ENCODE measurements at places on chromosomes 2 and 18.

- no peak for DNase-seq
These were observed 35.2 kb downstream of the ZNF407 start for GRCh38 chr18:74632856-74633255.

DNA sequence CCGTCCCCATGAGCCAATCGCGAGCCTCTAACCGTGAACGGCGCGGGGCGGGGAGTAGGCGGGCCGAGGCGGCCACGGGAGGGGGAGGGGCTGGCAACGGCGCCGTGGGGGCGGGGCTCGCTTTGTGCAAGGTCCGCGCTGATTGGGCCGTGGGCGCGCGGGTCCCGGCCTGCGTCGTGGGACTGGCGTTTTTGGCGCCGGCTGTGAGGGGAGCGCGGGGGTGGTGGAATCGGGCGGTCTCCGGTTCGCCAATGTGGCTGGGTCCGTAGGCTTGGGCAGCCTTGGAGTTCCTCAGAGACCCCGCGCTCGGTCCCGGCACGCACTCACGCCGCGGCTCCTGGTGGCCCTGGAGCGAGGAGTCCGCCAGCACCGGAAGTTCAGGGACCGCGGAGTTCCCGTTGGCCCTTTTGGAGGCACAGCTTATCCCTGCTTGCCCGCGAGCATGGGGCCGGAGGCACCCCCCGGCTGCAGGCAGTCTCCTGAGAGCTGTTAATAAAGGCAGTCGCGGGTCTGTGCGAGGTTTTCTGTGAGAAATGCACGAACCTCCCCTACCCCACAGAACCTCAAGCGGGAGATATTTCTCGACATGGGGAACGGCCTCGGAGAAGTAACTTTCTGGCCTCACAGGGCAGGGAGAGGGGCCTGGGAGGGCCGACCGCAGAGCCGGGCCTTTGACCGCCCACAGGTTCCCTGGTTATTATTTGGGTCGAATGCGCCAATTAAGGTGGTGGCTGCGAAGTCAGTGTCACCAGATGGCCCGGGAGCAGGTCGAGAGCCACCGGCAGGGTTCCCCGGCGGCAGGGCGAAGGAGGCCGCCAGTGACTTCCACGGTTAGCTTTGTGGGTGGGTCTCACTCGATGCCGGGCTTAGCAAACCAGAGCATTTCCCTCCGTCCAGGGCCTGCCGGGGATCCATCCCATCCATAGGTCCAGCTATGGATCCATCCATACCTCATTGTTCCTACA, 574 bp upstream of the NCL start:
- DNase-seq = no peak

DNA sequence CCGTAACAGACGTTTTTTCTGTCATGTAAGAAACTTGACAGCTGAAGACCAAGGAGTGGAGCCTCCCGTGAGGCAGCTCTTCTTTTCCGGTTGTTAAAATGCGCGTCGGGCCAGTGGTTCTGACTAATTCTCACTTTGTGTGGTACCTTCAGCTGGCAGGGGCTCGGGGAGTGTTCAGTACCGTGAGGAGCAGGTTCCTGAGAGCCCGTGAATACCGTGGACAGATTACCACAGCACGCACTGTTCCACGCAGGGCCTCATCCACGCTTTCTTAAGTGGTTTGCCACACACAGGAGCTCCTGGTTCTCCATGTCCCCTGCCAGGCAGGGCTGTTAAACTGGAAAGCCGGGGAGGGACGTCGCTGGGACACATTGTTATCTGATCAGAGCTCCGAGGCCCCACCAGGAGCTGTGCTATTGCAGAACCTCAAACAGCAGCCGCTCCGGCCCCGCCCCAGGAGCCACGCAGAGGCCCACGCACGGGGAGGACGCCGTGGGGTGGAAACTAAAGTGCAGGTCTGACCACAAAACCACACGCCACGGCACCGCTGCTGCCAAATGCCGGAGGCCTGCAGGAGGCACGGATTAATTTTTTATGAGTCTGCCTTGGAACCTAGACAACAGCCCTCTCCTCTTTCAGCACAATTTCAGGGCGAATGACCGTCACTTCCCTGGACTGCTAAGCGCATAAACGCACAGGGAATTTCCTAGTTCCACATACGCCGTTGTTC, 43.3 kb downstream of the NFATC1 start:
- no peak for DNase-seq

DNA sequence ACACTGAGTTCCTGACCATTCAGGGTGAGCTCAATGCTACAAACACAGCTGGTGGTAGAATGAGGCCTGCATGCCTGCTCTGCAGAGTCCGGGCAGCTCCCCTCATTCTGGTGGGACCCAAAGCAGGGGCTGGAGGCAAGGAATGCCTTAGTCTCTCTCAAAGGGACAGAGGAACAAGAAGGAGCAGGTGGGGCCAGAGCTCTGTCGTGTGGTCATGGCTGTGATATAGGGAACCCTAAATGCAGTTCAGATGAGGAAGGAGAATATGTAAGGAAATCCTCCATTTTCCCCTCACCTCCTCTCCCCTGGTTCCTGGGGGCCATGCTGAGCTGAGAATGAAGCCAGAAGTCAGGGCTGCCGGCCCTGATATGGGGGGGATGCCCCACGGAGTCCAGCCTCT, 334.3 kb downstream of the CYP26B1 start:
- no peak for DNase-seq

- DNase-seq = no peak
These were observed 633.0 kb upstream of the TMEFF2 start for GRCh38 chr2:192827735-192828134.

Data from ACHN (cell line).